ENCODE measurements at places on chromosomes 7 and 10.
A peak's percentile ranks its signal among the peaks of the same experiment; 100 is the strongest.

DNA sequence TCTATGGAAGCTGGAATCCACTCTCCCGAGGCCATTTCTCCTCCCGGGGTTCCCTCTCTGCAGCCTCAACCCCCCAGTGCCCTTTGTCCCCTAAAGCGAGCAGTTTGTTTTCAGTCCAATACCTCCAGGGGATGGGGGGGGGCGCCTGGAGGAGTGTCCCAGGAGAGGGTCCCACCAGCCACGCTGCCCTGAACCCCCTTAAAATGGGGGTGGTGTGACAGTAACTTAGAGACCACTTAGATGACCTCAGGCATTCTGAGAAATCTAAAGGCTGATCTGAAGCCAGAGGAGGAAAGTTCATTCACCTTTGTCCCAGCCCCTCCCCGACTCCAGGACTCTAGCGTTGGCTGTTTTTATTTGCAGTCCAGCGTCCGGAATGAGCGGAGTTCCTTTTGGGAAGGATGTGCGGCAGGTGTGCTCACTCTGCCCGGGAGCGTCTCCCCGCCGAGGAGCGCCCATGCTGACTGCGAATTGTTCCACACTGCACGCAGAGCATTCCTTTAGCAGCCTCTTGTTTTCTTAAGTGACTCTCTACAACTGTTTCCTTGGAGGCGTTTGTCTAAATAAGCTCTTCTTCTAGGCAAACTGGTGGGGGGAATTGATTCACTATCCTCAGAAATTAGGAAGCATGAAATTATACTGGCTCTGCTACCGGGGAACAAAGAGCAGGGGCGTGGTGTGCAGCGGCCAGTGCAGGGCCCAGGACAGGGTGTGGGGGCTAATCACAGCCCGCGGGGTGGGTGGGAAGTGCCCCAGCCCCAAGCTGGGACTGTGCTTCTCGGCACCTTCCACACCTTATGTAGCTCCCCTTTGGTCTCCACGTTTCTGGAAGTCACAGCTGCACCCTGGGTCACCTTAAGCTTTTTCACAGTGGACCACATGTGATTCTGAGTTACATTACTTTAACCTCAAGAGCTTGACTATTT is 46.3 kb downstream of the SYPL1 start:
- DNase-seq = no peak

- DNase-seq = no peak
Measured at GRCh38 chr10:101565370-101565900, 22.6 kb downstream of the POLL start.

DNA sequence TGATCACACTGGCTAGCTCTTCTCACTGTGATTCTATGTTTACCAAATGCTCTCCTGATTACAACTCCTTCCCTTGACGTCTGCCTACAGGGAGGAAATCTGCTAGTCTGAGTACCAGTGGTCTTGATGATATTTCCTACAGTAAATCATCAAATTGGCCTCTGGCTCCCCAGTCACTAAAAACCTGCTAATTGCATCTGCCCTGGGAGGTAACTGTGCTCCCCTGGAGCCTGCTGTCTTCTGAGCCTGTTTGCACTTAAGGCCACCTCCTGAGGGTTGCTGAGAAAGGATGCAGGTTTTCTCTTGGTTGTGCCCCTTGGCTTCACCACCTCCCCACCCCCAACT is 56.0 kb downstream of the ELMO1 start:
- DNase-seq = no peak

DNA sequence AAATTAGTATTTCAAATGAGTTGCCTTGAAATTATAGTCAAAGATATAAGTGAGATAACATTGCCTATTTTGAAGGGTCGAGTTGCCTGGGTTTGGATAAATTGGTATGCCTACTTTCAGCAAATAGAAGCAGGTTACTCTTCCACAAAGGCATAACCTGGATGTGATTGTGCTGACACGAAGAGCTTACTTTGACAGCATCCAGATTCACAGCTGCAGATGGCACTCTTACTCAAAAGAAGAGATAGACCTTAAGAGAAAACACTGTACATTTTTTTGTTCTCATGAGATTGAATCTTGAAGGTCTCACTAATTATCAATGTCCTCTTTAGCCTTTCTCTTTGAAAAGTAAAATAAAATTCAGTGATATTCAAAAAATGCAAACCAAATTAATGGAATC is 1338.7 kb downstream of the REEP3 start:
- DNase-seq = no peak

DNA sequence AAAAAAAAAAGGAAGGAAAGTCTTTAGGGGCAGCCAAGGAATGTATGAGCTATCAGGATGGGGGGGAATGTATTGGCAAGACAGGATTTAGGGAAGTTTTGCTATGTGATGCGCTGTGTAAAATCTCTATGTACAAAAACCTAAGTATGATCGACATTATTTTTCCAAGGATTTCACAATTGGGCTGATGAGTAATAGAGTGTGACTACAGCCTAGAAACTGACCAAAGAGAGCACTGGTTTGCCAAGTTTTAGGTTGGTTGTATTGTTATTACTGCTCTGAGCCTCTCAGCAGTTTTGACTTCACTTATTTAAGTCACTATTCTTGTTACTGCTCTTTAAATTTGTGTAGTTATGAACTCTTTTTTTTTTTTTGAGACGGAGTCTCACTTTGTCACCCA is 107.3 kb downstream of the NRCAM start:
- DNase-seq = no peak

DNA sequence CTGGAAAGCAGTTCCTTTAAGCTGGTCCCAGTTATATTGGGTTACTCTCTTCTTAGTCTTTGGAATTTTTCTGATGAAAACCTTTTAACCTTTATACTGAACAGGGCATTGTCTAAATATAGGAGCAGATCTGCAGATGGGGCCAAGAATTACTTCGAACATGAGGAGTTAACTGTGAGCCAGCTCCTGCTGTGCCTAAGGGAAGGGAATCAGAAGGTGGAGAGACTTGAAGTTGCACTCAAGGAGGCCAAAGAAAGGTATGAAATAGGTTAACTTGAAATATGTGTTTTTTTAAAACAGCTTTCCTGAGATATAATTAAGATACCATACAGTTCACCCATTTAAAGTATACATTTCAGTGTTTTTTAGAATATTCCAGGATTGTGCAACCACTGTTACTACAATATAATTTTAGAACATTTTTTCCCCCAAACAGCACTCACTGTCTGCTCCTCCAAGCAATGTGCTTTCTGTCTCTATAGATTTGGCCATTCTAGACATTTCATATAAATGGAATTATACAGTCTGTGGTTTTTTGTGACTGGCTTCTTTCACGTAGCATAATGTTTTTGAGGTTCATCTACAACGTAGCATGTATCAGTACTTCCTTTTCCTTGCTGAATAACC is 18.9 kb downstream of the OPTN start:
- DNase-seq = no peak

GRCh38 chr7:116929914-116930913 is 23.1 kb upstream of the ST7 start:
- peak; percentile 76 for DNase-seq

DNA sequence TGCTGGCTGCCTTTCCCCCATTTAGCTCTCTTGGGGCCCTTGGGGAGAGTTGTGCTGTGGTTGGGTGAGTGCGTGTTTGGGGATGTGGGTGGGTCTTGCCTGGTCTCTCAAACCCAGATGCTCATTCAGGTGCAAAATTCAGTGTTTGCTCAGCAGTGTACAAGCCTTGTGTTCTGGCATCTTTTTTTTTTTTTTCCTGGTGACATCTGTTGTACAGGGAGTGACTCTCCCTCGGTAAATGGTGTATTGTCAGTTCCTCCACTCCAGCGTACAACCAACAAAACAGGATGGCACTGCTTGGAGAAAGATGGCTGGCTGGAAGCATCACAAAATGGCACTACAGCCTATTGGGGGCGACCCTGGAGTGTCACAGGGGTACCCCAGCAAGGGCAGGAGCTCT is 75.5 kb downstream of the LRMDA start:
- DNase-seq = no peak

- peak; percentile 35 for DNase-seq
Measured at GRCh38 chr7:28062197-28062991, 118.2 kb downstream of the JAZF1 start.

- no peak for DNase-seq
Measured at GRCh38 chr7:158499082-158499455, 88.6 kb downstream of the PTPRN2 start.

DNA sequence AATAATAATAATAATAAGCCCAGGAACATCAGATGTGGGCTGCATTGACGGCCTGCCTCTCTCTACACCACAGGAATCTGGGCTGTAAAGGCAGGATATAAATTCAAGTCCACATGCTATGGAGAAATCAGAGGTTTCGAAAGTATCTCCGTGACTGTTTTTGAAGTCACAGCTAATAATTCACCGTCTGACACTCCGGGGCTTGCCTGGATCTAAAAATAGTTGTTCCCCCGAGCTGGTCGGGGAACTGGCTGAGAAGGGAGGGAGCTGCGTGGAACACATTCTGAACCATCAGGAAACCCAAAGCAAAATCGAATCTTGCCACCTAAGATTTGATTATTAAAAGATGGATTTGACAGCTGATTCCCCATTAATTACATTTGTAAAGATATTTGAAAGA is 35.4 kb downstream of the KLF6 start:
- DNase-seq = no peak

GRCh38 chr10:63628526-63629362 is 107.5 kb downstream of the REEP3 start:
- DNase-seq = no peak

DNA sequence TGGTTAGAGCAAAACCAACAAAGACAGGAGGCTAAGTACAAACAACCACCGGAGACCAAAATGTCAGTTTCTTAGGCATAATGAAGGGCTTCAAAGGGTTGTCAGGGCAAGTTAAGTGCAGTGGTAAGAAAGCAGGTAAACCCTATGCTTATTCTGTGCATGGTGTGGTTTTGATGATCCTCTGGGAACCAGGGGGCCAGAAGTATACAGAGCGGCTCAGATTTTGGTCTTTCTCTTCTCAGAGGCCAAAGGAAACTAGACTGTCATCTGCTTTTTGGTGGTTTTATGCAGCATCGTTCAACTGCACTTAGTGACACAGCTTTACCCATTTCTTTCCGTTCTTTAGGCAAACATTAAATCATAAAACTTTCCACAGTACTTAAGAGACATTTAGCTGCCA is 332.7 kb upstream of the CELF2 start:
- DNase-seq = no peak

- no peak for DNase-seq
Measured at GRCh38 chr10:60428387-60428737, 38.7 kb upstream of the ANK3 start.

- DNase-seq = no peak
Measured at GRCh38 chr7:98387131-98387530, 13.8 kb downstream of the BAIAP2L1 start.

DNA sequence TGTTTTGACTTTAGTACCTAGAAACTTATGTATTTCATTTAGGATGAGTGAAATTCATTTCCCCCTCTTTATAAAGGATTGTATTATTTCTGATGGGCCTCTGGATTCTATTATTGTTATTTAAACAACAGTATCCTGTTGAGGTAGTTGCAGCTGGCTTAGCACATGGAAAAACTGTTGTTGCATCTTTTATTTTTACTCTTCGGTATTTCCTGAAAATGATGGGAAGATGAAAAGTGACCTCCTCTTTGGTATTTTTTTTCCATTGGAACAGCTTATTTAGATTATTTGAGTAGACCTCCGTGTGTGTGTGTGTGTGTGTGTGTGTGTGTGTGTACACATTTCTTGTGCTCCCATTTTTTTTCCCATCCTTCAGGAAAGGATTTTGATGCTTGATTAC is 129.8 kb downstream of the PRKG1 start:
- no peak for DNase-seq

GRCh38 chr7:155481764-155482163 is 23.8 kb downstream of the EN2 start:
- no peak for DNase-seq

- DNase-seq = no peak
Measured at GRCh38 chr10:24505759-24506158, 217.9 kb downstream of the ARHGAP21 start.

DNA sequence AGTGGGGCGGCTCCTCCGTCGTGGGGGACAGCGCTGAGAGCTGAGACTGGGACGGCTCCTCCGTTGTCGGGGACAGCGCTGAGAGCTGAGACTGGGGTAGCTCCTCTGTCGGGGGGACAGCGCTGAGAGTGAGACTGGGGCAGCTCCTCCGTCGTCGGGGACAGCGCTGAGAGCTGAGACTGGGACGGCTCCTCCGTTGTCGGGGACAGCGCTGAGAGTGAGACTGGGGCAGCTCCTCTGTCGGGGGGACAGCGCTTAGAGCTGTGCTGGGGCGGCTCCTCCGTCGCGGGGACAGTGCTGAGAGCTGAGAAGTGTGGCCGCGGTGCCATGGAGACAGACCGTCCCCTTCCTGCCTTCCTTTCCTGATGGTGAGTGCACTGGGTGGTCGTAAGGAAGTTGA is 136.4 kb downstream of the DYNC2I1 start:
- DNase-seq = no peak

GRCh38 chr10:7563368-7563767 is 103.4 kb downstream of the ITIH5 start:
- DNase-seq = no peak

DNA sequence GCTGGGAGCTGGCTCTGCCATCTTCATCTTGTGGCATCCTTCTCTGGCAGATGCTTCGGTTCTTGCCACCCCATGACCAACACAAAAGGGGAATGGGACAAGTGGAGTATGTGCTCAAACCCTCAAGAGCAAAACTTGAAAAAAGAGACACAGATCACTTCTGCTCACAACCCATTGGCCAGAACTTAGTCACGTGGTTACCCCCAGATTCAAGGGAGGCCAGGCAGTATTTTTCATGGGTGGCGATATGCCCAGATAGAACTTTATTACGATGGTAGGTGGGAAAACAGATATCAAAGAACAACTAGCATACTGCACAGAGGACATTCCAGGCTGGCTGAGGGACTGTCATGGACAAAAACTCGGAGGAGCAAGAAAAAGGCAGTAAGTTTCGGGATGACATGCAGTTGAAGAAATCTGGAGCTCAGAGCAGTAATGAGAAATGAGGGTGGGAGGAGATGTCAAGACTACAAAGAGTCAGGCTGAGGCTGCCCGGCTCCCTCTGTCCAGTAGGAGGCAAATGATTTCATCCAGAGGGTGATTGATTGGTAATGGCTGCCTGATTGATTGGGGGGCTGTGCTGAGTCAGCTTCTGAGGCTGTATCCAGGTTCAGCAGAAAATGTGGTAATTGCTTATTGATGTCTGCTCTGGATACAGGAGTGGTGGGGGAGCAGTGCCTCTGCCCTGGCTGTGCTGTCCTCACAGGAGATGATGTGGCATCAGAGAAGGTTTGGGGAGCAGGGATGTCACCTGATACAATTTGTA is 25.3 kb downstream of the COL13A1 start:
- no peak for DNase-seq

- no peak for DNase-seq
Measured at GRCh38 chr7:147432079-147432478, 1158.5 kb upstream of the C7orf33 start.

- no peak for DNase-seq
Measured at GRCh38 chr7:70586822-70587221, 545.1 kb upstream of the GALNT17 start.

DNA sequence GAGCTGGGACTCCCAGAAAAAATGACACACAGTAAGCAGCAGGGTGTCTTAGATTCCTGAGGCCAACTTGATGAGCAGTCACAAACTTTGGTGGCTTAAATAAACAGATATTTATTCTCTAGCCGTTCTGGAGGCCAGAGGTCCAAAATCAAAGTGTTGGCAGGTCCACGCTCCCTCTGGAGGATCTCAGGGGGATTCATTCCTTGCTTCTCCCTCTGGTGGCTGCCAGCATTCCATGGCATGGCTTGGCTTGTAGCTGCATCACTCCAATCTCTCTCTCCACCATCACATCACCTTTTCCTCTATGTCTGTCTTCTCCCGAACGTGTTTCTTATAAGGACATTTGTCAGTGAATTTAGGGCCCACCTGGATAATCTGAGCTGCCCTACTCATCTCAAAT is 98.4 kb downstream of the OSBPL3 start:
- no peak for DNase-seq

Measured in CD4-positive, alpha-beta T cell treated with Interleukin-15 for 4 hours (primary cell).